ENCODE measurements at places on chromosomes 2 and 18.
A peak's percentile ranks its signal among the peaks of the same experiment; 100 is the strongest.

GRCh38 chr2:238598802-238599530 is 172.2 kb downstream of the ASB1 start:
- DNase-seq, result no peak

GRCh38 chr2:176184749-176185148 is 3.7 kb upstream of the HOXD1 start:
- no peak for DNase-seq

GRCh38 chr18:55795101-55795669 is 207.2 kb upstream of the TCF4 start:
- no peak for DNase-seq

DNA sequence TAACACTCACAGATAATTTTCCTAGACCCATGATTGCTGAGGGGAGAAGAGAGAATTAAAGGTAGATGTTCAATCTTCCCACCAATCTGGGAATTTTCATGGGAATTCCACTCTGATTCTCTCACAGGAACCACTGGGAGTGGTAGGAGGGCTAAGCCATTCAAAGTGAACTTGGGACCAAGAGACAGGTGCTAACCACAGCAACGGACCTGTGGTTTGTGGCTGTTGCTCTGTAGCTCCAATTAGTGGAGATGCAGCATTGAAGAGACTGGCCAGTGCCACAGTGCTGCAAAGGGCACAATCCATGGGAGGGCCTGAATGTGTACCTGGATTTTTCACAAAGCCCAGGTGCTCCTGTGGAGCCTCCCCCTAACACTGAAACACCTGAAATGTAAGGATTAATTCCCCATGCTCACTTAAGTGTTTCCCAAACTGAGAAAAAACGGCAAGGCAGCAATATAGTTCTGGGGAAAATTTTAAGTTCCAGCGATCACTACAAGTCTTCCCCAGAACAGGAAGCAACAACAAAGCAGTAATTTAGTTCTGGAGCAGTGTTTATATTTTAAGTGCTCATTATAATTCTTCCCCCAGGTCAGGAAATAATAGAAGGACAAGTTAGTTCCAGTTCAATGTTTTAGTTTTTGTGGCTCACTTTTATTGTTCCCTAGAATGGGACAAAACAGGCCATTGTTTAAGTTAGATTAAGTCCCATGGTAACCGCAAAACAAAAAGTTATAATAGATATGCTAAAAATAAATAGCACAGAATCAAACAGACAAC is 1045.8 kb downstream of the CNTNAP5 start:
- no peak for DNase-seq

GRCh38 chr2:45806563-45807358 is 155.3 kb downstream of the PRKCE start:
- DNase-seq, result no peak

DNA sequence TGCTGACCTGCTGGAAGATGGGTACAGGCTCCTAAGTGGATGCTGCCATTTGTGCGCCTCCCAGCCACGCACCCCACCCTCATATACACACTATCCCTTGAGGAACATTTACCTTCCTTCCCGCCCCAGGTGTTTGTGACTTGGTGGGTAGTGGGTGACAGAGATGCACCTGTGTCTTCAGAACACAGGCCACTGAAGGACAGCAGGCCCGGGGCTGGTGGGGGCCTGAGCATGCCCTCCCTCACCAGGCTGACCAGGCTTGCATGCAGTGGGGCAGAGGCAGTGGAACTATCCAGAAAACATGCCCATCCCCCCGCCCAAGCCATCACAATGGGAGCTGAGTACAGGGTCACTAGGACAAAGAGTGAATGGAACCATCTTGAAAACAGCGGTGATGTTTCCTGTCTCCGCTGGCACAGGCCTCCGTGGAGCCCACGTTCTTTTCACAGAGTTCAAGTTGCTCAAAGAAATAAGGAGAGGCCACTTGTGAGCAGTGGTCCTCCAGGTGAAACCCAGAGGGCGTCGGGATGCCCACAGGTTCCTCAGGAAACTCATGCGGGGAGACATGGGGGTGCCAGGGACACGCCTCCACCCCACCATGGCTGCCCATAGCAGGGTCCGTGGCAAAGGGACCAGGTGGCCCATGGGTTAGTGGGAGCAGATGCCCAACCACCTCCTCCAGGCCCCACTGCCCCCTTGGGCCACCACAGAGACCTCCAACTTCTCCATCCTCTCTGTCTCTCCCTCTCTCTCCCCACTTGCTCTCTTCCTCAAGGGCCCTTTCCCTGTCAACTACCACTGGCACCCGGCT is 90.9 kb downstream of the MALT1 start:
- no peak for DNase-seq

DNA sequence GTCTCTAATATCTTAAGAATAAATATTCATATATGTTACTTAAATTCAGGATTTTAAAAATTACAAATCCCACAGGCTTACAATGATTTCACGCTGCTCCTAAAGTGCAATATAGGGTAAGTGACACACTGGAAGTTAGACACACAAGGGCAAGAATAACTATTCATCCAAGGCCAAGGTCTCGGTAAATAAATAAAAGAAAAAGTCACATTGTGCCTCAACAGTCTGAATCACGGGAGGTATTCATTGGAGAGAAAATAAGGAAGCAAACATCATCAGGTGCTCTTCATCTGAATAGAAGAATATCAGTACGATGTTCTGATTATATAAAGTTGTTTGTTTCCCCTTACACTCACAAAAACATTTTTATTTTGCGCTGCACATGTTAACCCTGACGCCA is 820.2 kb downstream of the TRIB2 start:
- no peak for DNase-seq

DNA sequence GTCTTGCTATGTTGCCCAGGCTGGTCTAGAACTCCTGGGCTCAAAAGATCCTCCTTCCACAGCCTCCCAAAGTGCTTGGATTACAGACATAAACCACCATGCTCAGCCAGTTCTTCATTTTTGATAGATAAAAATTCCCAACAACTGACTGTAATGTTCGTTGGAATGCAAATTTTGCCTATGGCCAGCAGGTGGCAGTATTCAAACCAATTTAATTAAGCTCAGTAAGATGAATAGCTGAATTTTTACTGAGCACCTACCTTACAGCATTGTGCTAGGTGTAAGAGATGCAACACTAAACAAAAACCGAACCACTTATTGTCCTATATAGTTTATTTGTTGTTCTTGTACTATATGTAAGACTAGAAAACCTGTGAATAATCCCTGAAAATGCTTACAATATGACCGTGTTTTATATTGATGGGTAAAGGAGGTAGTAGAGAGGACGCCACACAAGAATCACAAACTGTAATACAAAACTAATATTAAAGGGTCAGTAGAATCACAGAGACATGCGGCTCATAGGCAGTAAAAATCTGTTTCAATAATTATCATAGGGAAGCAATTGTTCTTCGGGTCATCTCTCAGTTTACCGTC is 8.2 kb upstream of the TMEM182 start:
- no peak for DNase-seq

DNA sequence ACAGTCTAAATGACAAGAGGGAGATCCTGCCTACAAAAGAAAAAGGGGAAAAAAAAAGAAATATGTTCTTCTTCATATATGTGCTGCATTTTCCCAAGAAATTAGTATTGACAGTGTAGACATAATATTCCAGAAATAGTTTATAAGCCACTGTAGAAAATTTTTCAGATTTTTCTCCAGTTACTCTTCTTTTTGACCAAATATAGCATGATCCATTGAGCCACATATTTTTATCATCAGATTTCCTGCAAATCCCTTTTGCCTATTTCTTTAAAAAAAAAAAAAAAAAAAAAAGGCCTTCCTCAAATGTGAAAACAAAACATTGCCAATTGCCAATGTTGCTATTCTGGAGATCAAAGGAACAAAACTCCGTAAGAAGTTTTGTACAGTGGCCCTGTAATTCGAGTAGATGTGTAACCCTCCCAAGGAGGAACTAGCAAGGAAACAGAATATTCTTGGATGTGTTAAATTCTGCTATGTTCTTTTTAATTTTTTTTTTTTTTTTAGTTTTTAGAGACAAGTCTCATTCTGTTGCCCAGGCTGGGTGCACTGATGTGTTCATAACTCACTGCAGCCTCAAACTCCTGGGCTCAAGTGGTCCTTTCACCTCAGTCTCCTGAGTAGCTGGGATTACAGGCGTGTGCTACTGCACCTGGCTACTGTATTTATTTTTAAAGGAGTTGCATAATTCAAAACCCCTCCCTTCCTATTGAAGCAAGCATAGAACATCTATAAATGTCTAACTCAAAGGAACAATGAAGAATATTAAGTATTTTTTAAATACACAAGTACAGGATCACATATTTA is 12.5 kb upstream of the CABYR start:
- DNase-seq, result no peak

DNA sequence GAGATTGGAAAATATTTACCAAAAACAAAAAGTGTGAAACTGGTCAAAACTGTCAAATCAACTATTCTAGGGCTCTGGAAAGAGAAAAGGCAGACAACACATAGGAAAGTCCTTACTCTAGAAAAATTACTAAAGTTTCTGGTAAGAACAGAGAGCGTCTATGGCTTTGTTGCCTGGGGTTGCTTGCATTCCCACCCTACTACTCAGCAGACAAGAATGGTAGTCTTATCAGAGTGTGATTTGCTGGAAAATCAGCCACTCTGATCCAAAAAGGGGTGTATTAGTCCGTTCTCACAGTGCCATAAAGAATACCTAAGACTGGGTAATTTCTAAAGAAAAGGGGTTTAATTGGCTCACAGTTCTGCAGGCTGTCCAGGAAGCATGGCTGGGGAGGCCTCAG is 50.3 kb upstream of the CDH20 start:
- DNase-seq, result no peak

DNA sequence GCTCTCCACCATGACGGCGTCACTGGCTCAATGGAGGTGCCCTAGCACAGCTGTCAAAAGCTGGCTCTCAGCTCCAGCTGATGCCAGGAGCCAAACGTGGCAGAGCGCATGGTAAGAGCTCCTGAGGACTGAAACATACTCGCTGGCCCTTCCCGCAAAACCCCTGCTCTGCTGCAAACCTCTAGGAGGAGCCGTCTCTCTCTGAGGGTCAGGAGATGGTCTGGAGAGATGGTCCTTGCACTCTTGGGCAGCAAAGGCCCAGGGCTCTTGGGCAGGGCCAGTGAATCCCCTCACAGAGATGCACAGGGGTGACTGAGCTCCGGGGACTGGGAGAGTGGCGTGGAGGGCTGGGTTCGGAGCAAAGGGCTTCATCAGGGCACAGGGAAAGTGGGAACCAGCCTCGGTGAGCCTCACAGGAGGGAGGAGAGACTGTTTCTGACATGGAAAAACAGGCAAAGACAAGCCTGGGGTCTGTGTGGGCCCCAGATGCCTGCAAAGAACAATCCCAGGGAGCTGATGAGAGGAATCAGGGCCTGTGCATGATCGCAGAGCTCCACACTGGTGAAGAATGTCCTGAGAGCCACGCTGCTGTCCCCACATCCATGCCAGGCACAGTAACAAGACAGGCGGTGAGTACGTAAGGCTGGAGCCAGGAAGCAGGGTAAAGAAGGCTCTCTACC is 17.2 kb downstream of the SNORC start:
- DNase-seq, result peak; percentile 3

- no peak for DNase-seq
These were observed 79.3 kb downstream of the VIT start for GRCh38 chr2:36775806-36776205.

- DNase-seq, result no peak
These were observed 1.9 kb downstream of the MEX3C start for GRCh38 chr18:51195451-51196117.

DNA sequence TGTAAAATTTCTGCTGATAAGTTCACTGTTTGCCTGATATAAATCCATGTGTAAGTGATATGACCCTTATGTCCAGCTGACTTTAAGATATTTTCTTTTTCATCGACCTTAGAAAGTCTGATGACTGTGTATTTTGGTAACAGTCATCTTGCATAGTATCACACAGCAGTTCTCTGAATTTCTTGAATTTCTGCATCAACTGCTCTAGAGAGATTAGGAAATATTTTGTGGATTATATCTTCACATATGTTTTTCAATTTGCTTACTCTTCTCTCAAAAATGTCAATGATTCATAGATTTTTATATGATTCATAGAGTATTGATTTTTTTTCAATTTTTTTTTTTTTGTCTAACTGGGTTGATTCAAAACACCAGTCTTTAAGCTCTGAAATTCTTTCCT is 945.3 kb downstream of the TRIB2 start:
- DNase-seq, result no peak

GRCh38 chr18:34929336-34929780 is 111.9 kb upstream of the MAPRE2 start:
- DNase-seq, result no peak

GRCh38 chr2:8086357-8086756 is 595.5 kb upstream of the ID2 start:
- DNase-seq, result no peak

DNA sequence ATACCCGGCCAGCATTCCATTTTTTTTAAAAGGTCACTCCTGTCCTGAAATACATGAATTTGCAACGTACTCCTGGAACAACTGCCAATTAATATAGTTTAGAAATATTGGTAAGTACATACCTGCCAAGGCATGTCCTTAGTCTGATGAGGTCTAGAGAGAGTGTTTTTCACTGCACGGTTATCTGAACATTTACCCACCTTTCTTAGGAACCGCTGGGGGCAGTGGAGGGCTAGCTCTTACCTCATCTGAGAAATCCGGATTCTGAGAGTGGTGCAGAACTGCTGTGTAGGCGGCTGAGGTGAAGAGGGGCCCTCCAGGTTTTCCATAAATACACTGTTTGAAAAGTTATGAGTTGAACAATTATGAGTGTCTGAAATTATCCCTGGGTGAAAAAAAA is 133.1 kb upstream of the CCDC195 start:
- no peak for DNase-seq

GRCh38 chr2:122136056-122136455 is 380.6 kb downstream of the TSN start:
- DNase-seq, result no peak

GRCh38 chr2:117771969-117772630 is 42.4 kb upstream of the DDX18 start:
- DNase-seq, result no peak

GRCh38 chr2:157749684-157750083 is 121.0 kb upstream of the ACVR1C start:
- DNase-seq, result no peak

GRCh38 chr2:219989744-219990143 is 362.3 kb downstream of the SLC4A3 start:
- DNase-seq, result no peak

DNA sequence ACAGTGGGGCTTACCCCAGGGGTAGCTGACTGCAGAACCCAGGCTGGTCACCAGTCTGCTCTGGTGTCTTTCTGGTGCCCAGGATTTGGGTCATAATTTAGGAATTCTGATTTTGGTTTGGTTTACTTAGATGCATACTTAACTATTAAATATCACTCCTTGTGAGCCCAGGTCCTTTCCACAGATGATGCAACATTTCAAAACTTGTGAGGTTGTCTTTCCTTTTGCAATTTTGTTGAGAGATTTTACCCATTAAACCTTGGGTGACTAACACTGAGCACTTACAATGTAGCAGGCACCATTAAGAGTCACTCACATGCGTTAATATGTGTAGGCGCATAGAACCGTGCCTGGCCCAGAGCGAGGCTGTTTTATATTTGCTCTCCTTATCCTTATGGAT is 61.8 kb upstream of the RPL31 start:
- DNase-seq, result no peak

DNA sequence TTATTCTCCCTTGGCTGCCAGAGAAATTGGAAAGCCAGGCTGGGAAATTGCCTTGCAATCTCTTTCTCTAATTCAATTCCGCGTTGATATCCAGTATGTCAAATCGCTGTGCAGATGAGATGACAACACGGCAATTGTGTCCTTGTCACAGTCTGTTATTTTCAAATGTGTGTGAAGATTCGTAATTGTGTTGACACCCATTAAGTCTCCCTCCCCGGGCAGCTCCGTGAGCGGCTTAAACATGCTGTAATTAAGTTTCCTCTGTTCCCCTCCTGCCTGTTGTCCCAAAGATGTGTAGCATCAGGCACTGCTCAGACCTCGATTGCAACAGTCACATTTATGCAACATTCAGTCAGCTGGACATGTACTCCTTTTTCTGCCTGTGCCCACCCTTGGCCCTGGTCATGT is 209.5 kb downstream of the LPIN1 start:
- no peak for DNase-seq

Measured in mucosa of gallbladder (tissue), 1 donor.